B cell (primary cell): ENCODE measurements at places on chromosomes 2 and 18. TPM values are rescaled to one million over a fixed set of nuclear protein-coding genes. Genes with fewer than 3 reads are reported as not detected.

GRCh38 chr2:110659248-110659647 is 18.6 kb downstream of the BUB1 start:
- no peaks in the 10 kb centered on the region for H3K27me3 ChIP-seq
- H3K4me3 ChIP-seq = no peak overlapping the region
- DNase-seq = no peak
- peaks cover 14% of the 10 kb centered on the region for H3K36me3 ChIP-seq
- H3K4me1 ChIP-seq = no peaks in the 10 kb centered on the region

- no peak overlapping the region for H3K4me3 ChIP-seq
- no peaks in the 10 kb centered on the region for H3K27me3 ChIP-seq
- H3K36me3 ChIP-seq = peaks cover 2% of the 10 kb centered on the region
These were observed 6.0 kb downstream of the COMMD1 start for GRCh38 chr2:61911510-61911909.

- peaks cover 14% of the 10 kb centered on the region for H3K4me1 ChIP-seq
- no peak for DNase-seq
- no peaks in the 10 kb centered on the region for H3K27me3 ChIP-seq
These were observed 3.0 kb downstream of the MSH6 start for GRCh38 chr2:47785986-47786385.

FANCL gene
- 23.3 and 31.7 TPM in 2 replicates for total RNA-seq

GRCh38 chr2:201327678-201328077 is 29.5 kb downstream of the FLACC1 start:
- H3K4me3 ChIP-seq = no peak overlapping the region
- H3K27me3 ChIP-seq = no peaks in the 10 kb centered on the region
- no peaks in the 10 kb centered on the region for H3K4me1 ChIP-seq
- H3K27ac ChIP-seq = no peak overlapping the region

XIRP2 gene
- not detected in 2 replicates for total RNA-seq

TRABD2A gene
- 10.3 and 11.3 TPM in 2 replicates for total RNA-seq

- DNase-seq = no peak
- H3K4me1 ChIP-seq = peaks cover 4% of the 10 kb centered on the region
- no peaks in the 10 kb centered on the region for H3K27me3 ChIP-seq
- no peak overlapping the region for H3K4me3 ChIP-seq
- H3K27ac ChIP-seq = no peak overlapping the region
- H3K36me3 ChIP-seq = no peaks in the 10 kb centered on the region
These were observed 126.7 kb upstream of the ITGB6 start for GRCh38 chr2:160326786-160327185.

DNA sequence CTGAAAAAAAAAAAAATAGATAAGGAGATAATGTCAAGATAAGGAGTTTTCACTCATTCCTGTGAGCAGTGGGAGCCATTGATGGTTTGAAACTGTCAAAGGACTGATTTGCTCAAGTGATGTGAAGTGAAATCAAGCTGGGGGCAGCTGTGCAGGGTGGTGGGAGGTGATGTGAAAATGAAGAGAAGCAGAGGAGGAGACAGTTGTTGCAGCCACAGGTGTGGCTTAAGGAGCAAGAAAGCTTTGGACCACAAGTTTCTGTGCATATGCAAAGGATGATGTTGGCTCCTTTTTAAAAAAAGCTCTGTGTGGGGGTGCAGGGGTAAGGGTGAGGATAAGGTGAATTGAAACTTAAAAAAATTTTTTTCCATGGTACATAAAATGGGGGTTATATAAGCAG is 8.3 kb downstream of the EFR3B start:
- no peaks in the 10 kb centered on the region for H3K36me3 ChIP-seq
- no peak for DNase-seq
- no peaks in the 10 kb centered on the region for H3K27me3 ChIP-seq
- no peak overlapping the region for H3K4me3 ChIP-seq
- peaks cover 1% of the 10 kb centered on the region for H3K4me1 ChIP-seq
- no peak overlapping the region for H3K27ac ChIP-seq

DNA sequence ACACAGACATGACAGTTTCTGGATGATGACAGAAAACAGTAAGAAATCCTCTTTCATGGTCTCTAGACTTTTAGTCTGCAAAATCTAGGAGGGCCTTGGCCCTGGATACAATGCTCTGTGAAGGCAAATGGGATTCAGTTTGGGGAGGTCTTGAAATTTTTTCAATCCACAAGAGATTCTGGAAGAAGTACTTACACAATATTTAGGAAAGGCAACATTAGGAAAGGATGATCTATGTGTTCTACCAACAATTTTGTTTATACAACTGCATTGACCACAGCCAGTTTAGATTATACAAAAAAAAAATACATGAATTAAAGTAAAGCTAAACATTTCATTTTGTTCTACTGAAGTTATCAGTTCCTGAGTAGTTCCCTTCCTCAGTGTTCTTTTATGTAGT is 208.0 kb downstream of the SRBD1 start:
- no peak for DNase-seq
- no peaks in the 10 kb centered on the region for H3K4me1 ChIP-seq
- H3K27ac ChIP-seq = no peak overlapping the region

DNA sequence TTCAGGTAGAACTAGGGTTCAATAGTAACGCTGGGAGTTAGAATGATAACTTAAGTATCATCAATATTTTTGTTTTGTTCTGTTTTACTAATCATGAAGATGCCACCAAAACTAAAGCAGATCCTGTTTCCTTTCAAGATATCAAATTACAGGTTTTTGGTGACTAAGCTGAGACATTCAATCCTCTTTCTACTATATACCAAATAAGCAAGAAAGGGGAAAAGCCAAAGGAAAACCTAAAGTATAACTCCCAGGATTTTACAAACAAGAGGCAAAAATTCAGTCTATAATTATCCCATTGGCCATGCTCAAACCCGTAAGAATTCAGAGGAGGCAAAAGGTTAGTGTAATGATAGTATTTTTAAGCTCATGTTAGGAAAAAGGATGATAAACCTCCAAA is 175.2 kb upstream of the CCDC150 start:
- no peaks in the 10 kb centered on the region for H3K36me3 ChIP-seq
- DNase-seq = no peak
- peaks cover 9% of the 10 kb centered on the region for H3K27me3 ChIP-seq
- H3K4me3 ChIP-seq = no peak overlapping the region
- H3K4me1 ChIP-seq = peaks cover 9% of the 10 kb centered on the region

DNA sequence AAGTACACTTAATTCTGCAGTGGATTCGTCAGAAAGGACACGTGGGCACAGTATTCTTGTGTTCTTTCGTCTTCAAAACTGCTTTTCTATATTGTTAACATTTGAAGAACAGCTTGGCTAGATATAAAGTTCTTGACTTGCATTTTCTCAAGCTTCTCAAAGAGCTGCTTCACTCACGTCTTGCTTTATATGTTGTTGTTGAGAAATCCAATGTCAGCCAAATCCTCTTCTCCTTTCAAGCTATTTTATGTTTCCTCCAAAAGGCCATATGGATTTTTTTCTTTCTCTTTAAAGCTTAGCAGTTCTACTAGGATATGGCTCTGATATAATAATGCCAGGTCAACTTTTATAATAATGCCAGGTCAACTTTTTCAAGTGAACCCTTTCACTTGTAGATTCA is 65.5 kb upstream of the CYP1B1 start:
- H3K4me1 ChIP-seq = no peaks in the 10 kb centered on the region
- H3K27ac ChIP-seq = no peak overlapping the region
- no peaks in the 10 kb centered on the region for H3K27me3 ChIP-seq
- H3K4me3 ChIP-seq = no peak overlapping the region

DNA sequence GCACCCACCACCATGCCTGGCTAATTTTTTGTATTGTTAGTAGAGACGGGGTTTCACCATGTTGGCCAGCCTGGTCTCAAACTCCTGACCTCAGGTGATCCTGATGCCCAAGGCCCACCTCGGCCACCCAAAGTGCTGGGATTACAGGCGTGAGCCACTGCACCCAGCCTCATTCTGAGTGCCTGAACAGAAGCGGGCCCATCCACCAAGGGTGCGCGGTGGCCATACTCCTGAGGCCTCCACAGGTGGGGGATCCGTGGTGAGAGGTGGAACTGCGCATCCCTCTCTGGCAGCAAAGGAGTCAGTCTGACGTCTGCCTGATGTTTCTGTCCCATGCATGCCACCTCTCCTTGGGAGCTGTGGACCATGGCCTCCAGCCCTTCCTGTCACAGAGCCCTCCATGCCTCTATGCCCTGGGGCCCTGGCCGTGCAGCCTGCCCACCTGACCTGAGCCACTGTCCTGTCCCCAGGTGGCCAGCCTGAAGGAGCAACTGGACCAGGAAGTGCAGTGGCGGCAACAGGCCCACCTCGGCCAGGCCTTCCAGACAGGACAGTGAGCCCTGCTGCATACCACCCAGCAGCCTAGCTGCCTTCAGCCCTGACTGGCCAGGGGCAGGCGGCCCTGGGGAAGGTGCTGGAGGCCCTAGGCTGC is 7.6 kb upstream of the SNED1 start:
- H3K27me3 ChIP-seq = peaks cover 4% of the 10 kb centered on the region
- DNase-seq = no peak
- no peak overlapping the region for H3K4me3 ChIP-seq
- H3K27ac ChIP-seq = no peak overlapping the region
- H3K36me3 ChIP-seq = no peaks in the 10 kb centered on the region

DNA sequence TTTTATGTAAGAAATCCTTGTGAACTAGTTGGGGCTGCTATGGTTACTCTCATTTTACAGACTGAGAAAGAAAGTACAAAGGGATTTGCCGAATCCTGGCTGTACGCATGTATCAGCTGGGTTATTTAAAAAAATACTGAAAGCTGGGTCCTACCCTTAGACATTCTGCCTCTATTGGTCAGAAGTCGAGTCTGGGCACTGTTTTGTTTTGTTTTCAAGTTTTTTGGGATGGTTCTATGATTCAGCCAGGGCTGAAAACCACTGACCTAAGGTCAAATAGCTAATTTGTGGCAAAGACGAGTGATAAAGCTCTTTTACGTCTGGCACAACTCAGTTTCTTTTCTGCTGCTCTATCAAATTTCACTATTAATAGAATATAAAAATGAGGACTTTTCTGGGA is 5.9 kb upstream of the SLC8A1 start:
- H3K27me3 ChIP-seq = no peaks in the 10 kb centered on the region
- no peak overlapping the region for H3K27ac ChIP-seq
- H3K4me1 ChIP-seq = no peaks in the 10 kb centered on the region
- no peak for DNase-seq

- H3K4me3 ChIP-seq = no peak overlapping the region
- H3K27me3 ChIP-seq = no peaks in the 10 kb centered on the region
- no peaks in the 10 kb centered on the region for H3K4me1 ChIP-seq
- no peak overlapping the region for H3K27ac ChIP-seq
These were observed 395.3 kb downstream of the LPIN1 start for GRCh38 chr2:12141618-12142258.

CCDC148 gene
- total RNA-seq = 0.56 TPM in 1 of 2 replicates, not detected in the other

- no peak overlapping the region for H3K4me3 ChIP-seq
- no peaks in the 10 kb centered on the region for H3K27me3 ChIP-seq
- no peaks in the 10 kb centered on the region for H3K4me1 ChIP-seq
- no peak overlapping the region for H3K27ac ChIP-seq
These were observed 279.1 kb upstream of the LYPD1 start for GRCh38 chr2:132949108-132949507.

DNA sequence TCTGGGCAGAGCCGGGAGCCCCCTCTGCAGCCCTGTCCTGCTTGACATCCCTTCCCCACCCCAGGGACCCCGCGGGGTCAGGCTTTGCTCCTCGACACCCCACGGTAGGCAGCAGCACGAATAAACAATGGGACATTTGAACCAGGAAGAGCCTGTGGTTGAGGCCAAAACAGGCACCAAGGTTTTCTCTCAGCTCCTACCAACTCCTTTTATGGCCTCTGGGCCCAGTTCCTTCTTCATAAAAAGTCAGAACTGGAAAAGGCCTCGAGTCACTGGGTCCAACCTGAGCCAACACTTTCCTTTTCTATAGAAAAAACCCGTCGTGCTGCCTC is 20.6 kb downstream of the TEX44 start:
- no peaks in the 10 kb centered on the region for H3K36me3 ChIP-seq
- peak overlapping the region; percentile 96 for H3K27ac ChIP-seq
- DNase-seq = no peak
- peak overlapping the region; percentile 68 for H3K4me3 ChIP-seq
- H3K4me1 ChIP-seq = peaks cover 21% of the 10 kb centered on the region
- H3K27me3 ChIP-seq = no peaks in the 10 kb centered on the region

GRCh38 chr2:84879584-84880394 is 1.1 kb downstream of the TRABD2A start:
- no peaks in the 10 kb centered on the region for H3K36me3 ChIP-seq
- H3K4me3 ChIP-seq = peak overlapping the region; percentile 83
- no peak overlapping the region for H3K27ac ChIP-seq
- H3K4me1 ChIP-seq = peaks cover 31% of the 10 kb centered on the region

GRCh38 chr2:220240641-220241040 is 613.2 kb downstream of the SLC4A3 start:
- DNase-seq = no peak
- H3K4me3 ChIP-seq = no peak overlapping the region
- no peaks in the 10 kb centered on the region for H3K4me1 ChIP-seq
- no peaks in the 10 kb centered on the region for H3K36me3 ChIP-seq
- H3K27me3 ChIP-seq = no peaks in the 10 kb centered on the region
- H3K27ac ChIP-seq = no peak overlapping the region

DNA sequence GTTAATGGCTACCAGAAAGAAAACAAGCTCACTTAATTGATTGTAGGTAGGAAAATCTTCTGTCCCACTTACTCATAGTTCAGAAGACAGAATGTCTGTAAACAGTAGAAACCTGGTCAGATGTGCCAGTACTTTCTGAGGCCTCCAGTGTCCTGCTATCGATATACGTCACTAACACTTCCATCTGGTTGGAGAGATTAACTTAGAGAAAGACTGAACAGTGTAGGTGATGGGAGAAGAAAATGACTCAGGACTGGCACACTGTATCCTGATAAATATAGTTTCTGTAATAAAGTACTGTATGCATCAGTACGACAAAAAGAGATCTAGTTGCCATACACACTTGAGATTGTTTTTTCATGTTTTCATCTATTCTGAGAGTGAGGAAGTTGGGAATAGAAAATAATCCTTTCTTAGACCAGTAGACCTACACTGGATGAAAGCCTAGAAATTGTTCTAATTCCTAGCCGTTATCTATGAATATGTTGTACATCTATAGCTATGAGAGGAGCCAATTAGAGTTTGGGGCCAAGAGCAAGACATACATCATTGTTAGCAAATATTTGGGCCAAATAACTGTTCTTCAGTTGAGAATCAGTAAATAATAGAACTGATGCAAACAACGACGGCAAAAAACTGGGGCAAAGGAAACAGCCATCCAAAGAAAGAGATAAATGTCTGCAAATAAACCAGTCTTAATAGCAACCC is 105.9 kb downstream of the NAT8 start:
- H3K27ac ChIP-seq = no peak overlapping the region
- H3K4me3 ChIP-seq = no peak overlapping the region
- DNase-seq = no peak
- H3K27me3 ChIP-seq = no peaks in the 10 kb centered on the region
- no peaks in the 10 kb centered on the region for H3K4me1 ChIP-seq

GRCh38 chr2:215811409-215812345 is 201.7 kb downstream of the MREG start:
- peak; percentile 73 for DNase-seq
- H3K27ac ChIP-seq = no peak overlapping the region
- no peaks in the 10 kb centered on the region for H3K36me3 ChIP-seq
- peaks cover under 1% of the 10 kb centered on the region for H3K27me3 ChIP-seq
- peaks cover 31% of the 10 kb centered on the region for H3K4me1 ChIP-seq

- H3K4me1 ChIP-seq = peaks cover 9% of the 10 kb centered on the region
- H3K36me3 ChIP-seq = no peaks in the 10 kb centered on the region
- H3K27me3 ChIP-seq = peaks cover 9% of the 10 kb centered on the region
These were observed 70.0 kb upstream of the TAF1B start for GRCh38 chr2:9772999-9773902.

CELF4 gene
- not detected in 2 replicates for total RNA-seq

GRCh38 chr2:217552081-217552480 is 450.7 kb downstream of the TNS1 start:
- DNase-seq = no peak
- no peaks in the 10 kb centered on the region for H3K4me1 ChIP-seq
- no peaks in the 10 kb centered on the region for H3K36me3 ChIP-seq
- H3K27ac ChIP-seq = no peak overlapping the region
- H3K27me3 ChIP-seq = no peaks in the 10 kb centered on the region
